ENCODE measurements at places on chromosomes 4 and X.

GRCh38 chr4:183838987-183839712 lies 66.0 kb upstream of the STOX2 start:
- DNase-seq, result no peak

DNA sequence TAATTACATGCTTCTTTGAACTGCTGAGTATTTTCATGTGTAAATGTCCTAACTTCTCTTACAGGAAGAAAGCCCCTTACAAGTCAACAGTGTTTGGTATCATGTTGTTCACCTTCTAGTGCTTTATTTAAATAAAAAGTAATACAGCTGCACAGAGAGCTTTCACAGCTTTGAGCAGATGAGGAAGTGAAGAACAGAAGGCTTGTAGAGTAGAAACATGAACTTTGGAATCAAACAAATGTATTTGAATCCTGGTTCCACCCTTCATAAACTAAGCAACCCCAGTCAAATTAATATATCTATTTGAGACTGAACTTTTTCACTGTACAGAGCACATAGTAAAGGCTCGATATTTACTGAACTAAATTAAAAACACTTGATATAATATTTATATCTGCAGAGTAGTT lies 120.5 kb downstream of the CAMK2D start:
- no peak for DNase-seq

GRCh38 chr4:24547979-24548378 lies 36.4 kb downstream of the DHX15 start:
- no peak for DNase-seq

DNA sequence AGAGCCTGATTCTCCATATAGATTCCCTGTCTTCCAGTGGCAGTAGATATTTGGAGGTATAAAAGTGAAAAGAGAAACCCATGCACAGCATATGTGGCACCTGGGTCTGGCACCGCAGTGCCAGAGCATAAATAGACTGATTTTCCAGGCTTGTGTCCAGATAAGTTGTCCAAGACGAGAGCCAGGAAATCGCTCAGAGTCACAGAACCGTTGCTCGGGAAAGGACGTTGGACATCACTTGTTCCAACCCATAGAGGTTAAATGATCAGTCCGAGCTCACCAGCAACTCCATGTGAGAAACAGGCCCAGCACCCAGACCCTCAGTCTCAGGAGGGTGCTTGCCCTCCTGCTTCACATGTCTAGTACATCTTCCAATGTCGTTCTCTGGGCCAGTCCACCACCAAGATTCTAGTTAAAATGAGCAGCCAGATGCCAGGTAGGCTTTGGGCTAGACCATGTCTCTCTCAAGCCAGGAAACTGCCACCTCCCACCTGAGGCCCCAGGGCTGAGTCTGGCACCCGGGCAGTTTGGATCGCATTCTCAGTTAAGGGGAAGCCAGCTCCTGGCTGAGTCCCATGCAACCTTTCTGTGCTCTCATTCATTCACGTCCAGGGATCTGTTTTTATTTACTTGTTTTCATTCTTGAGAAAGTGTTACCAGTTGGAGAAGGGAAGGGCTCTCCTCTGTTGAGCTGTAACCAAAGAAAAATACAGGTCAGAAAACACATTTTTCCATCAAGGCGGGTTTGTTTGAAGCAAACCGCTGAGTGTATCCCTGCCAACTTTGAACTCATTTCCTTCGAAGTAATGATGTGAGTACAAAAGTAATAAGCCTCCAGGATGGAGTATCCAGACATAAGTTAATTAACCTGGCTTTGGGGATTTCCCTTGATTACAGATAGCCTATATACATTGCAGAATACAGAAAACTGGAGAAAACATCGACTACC lies 91.7 kb downstream of the PHOX2B start:
- DNase-seq, result no peak

DNA sequence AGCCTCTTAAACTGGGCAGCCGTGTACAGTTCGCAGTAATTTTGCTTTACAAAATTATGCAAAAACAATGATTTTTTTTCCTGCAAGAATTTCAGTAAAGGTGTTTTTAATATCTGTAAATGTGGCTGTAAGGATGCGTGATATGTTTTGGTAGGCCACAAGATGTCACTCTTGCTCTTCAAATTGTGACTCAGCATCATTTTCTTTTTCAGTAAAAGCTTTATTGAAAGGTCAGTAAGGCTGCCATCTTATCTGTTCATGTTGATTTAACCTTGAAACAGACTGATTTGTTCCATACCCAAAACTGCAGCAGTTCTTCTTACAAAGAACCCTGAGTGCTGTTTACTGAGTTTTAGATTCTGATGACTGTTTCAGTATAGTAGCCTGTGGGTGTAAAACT lies 39.9 kb downstream of the TXLNG start:
- no peak for DNase-seq

- DNase-seq, result no peak
These were observed 96.1 kb downstream of the PHKA2 start for GRCh38 chrX:18887825-18888212.

DNA sequence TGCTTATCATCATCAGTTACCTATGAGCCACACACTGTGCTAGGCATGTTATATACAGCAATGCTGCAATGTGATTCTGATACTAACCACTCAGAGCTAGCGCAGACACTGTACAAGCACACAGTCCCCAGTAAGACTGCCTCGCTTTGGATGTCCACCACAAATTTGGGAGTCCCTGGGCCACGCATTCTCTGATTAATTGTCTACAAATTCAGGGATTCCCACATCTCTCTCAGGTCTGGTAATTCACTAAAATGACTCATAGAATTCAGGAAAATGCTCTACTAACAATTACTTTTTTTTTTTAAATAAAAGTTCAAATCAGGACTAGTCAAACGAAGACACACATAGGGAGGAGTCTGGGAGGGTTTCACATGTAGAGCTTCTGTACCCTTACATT lies 652.1 kb upstream of the AADAT start:
- DNase-seq, result no peak

GRCh38 chr4:38099908-38100407 lies 139.8 kb downstream of the PTTG2 start:
- DNase-seq, result no peak

DNA sequence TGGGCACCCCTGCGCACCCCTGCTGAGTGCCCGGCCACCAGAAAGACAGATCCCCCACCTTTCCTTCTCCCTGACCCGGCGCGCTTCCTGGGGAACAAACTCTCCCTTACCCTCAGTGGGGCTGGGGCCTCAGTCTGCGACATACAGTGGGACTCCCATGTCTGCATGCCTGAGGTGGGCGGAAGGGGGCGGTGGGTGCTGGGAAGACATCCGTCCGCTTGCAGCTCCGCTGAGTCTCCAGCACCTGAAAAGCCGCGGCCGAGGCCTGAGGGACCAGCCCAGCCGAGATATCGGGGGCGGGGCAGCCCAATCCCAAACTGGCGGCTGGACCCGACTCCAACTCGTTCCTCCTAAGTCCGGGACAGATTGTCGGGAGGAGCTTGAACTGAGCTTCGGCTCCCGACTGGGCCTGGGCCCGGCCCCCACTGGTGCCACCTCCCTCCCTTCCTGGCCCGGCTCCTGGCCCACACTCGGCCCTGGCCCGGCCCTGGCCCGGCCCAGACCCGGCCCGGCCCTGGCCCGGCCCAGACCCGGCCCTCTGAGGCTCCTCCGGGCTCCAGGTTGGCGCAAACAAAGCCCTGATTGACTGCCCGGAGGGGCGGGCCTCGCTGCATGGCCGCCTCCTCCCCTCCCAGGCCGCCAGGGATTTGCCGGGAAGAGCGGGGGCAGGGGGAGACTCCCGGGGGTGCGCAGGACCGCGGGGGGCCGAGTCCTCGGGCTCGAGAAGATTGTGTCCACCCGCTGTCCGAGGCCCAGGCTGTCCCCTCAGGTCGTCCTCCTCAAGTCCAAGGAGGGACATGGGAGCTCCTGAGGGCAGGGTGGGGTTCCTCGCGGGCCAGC lies 877 bp upstream of the SLC16A2 start:
- no peak for DNase-seq

DNA sequence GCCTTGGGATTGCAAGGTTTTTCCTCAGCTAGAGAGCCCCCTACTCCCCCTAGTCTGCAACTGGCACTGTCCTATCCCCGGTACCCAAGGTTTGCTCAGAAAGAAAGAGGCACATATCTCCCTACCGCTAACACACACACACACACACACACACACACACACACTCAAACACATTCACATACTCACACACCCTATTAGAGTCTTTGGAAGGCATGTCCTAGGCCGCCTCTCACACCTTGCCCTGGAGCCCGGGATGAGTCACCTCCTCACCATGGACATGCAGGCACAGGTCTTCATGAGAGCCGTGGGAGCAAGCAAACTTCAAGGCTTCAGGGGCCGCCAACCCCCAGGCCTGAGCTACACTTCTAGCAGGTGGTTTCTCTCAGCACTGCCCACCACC lies 49.2 kb downstream of the PJA1 start:
- no peak for DNase-seq

GRCh38 chr4:146436423-146437162 lies 85.1 kb downstream of the SLC10A7 start:
- no peak for DNase-seq

GRCh38 chr4:159279084-159279483 lies 176.2 kb downstream of the RAPGEF2 start:
- DNase-seq, result no peak

DNA sequence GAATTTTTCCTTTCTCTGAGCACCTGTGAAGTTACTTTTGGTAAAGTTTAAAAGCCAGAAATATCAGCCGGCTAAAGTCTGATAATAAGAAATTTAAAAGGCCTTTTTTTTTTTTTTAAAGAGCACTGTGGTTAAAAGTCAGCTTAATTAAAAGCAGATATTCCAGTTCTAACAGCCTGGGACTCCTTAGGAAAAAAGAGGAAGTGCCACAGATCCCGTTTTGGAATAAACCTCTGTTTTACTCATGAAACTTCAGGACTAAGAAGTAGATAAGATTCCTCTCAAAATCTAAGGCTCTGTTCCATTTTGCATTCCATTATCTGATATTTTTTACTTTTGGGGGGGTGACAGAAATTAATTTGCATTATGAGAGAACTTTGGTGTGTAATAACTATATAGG lies 37.8 kb downstream of the ABCB7 start:
- DNase-seq, result no peak

GRCh38 chr4:40875507-40876150 lies 125.9 kb downstream of the NSUN7 start:
- DNase-seq, result no peak
